Stomach (tissue), 19 donors: ENCODE measurements at places on chromosomes 16 and 17. TPM values are rescaled to one million over a fixed set of nuclear protein-coding genes. Genes with fewer than 3 reads are reported as not detected.

TIMM22 gene
- 22.6 TPM for total RNA-seq

GRCh38 chr16:31522071-31522470, 5.6 kb upstream of the AHSP start:
- no peak overlapping the region for H3K27ac ChIP-seq
- no peaks in the 10 kb centered on the region for H3K36me3 ChIP-seq
- H3K27me3 ChIP-seq: no peaks in the 10 kb centered on the region
- DNase-seq: no peak
- no peak overlapping the region for H3K4me3 ChIP-seq

- no peak for DNase-seq
- H3K27ac ChIP-seq: no peak overlapping the region
- H3K4me1 ChIP-seq: peaks cover 84% of the 10 kb centered on the region
- H3K36me3 ChIP-seq: peaks cover 46% of the 10 kb centered on the region
- H3K4me3 ChIP-seq: no peak overlapping the region
- peaks cover 54% of the 10 kb centered on the region for H3K27me3 ChIP-seq
These were observed 4.8 kb downstream of the PLEKHH3 start for GRCh38 chr17:42672038-42672437.

TP53TG3F gene
- not detected for total RNA-seq

TP53TG3D gene
- not detected for total RNA-seq
